ENCODE measurements at places on chromosomes 16 and 17.
A peak's percentile ranks its signal among the peaks of the same experiment; 100 is the strongest.

DNA sequence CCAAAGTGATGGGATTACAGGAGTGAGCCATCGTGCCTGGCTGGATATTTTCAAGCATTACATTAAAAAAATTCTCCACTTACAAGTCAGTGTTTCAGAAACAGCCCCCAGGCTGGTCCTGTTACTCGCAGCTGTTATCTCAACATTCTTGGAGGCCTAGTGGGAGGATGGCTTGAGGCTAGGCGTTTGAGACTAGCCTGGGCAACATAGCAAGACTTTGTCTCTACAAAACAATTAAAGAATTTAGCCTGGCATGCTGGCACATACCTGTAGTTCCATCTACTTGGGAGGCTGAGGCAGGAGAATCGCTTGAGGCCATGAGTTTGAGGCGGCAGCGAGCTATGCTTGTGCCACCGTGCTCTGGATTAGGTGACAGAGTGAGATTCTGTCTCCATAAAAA lies 26.5 kb upstream of the SPNS3 start:
- DNase-seq = no peak

GRCh38 chr17:74457146-74457819 lies 9.2 kb upstream of the CD300A start:
- peak; percentile 73 for DNase-seq

DNA sequence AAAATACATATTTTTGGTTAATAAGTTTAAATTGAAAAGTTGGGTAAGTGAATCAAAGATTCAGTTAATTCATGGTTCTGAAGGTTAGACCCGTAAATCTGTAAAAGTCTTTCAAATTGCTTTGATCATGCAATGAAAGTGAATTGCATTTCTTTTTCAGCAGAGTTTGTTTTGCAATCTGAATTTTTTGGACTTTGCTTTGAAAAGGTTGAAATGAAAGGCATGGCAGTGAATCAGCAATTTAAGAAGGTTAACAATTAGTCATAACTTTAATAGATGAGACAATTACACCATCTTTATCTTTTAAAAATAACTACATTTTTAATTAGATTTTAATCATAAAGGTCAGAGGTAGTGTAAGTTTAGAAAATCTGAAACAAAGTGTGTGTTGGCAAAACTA lies 310.9 kb upstream of the KCNJ16 start:
- no peak for DNase-seq

DNA sequence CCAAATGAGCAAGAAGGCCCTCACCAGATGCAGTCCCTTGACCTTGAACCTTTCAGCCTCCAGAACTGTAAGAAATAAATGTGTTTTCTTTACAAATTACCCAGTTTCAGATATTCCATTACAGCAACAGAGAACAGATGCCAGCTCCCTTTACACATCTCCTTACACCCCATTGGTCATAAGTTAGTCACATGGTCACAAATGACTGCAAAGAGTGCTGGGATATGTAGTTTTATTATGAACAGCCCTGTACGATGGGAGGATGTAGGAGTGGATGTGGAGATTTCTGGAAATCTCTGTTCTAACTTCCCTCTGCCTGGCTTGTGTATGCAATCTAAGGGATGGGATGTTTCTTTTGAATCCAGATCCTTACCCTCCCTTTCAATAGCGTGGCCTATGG lies 13.3 kb upstream of the RPL38 start:
- DNase-seq = no peak

DNA sequence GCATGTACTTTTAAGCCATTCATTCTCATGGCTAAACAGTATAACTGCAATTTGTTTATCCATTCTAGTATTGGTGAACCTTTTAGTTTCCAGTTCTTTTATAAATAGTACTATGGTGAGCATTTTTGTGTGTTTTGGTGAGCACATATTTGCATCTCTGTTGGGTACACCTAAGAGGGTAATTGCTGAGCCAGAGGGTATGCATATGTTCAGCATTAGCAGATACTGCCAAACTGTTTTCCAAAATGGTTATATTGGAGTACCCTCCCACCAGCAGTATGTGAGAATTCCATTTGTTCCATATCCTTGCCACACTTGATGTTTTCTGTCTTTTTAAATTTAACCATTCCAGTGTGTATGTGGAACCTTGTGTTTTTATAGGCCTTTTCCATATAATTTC lies 54.1 kb upstream of the SLC12A3 start:
- DNase-seq = no peak

DNA sequence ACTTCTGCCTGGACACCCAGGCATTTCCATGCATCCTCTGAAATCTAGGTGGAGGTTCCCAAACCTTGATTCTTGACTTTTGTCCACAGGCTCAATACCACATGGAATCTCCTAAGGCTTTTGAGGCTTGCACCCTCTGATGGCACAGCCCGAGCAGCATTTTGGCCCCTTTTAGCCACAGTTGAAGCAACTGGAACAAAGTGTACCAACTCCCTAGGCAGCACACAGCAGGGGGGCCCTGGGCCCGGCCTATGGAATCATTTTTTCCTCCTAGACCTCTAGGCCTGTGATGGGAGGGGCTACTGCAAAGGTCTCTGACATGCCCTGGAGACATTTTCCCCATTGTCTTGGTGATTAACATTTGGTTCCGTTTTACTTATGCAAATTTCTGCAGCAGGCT lies 32.0 kb downstream of the ABCC1 start:
- DNase-seq = no peak

- no peak for DNase-seq
These were observed 162.0 kb upstream of the ZKSCAN2 start for GRCh38 chr16:25419681-25420080.

DNA sequence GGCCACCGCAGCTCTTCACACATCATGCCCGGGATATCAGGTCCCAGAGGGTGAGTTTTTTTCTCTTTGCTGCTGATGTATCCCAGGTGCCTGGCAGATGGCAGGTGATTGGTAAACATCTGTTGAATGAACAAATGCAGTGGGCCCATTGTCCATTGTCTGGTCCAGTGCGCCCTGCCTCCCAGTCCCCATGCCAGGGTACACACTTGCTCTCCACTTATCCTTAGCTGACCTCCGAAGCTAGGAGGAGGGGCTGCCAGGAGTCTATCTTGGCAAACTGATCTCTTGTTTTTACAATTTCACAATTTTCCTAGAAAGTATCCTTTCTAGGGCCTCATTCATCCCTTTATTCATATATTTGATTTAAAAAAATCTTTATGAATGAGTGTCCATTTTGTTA lies 196.0 kb downstream of the RAB11FIP4 start:
- no peak for DNase-seq

GRCh38 chr16:1007284-1007850 lies 25.8 kb downstream of the SOX8 start:
- no peak for DNase-seq
